Stimulated activated CD4-positive, alpha-beta T cell treated with anti-CD3 and anti-CD28 coated beads, Interleukin-15, amount 100 ng/mL, for 24 hours (primary cell): ENCODE measurements at places on chromosomes 16 and 17.

DNA sequence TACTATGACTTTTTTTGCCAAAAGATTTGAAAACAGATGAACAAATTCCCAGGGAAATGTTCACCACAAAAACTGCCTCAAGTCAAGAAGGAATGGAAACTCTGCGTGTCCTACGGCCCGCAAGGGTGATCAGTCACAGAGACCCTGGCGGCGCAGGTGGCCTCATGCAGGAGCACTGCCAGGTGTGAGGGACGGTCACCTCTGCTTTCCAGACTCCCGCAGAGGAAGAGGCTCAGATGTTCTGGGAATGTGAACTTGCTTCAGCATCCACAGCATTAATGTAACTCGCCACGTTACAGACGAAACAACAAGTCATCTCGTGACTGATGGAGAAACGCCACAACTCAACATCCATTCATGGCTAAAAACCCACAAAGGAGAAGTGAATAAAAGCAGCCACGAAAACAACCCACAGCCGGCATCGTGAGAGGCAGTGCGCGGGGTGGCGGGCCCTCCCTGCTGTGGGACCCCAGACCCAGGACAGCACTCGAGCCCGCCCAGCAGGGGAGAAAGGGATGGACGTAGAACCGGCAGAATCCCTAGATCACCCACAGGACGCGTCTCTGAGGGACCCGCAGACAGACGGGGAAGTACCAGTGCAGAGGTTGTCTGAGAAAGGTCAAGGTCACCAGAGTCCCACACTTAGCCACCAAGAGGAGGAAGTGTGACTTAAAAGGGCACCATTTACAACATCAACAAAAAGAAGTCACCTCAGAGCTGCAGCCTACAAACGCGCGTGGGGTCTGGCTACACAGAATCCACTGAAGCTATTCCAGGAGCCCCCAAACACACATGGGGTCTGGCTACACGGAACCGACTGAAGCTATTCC lies 76.9 kb upstream of the GNG13 start:
- no peak for DNase-seq

GRCh38 chr17:7281074-7281952 lies at the start of gene SLC2A4:
Gene SLC2A4, plus strand, starts transcription at chr17:7281718. Its CDS starts 217 bp downstream, at chr17:7281935.
- DNase-seq, result peak; percentile 97

DNA sequence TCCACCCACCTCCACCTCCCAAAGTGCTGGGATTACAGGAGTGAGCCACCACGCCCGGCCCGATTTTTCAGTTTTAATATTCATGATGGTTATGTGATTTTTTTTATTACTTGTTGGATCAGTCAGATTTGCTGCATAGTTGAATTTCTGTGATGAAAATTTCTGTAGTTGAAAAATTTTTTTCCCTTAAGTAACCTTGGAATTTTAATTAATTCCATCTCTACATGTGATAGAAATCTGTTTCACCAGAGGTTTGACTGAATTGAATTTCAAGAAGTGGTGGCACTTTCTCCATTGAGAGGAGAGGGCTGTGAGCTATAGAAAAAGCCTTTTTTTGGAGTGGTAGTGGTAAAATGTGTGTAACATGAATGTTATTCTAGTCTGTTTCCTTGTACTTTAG lies 24.7 kb downstream of the WIPF2 start:
- no peak for DNase-seq

GRCh38 chr17:69401251-69401650 lies 13.2 kb upstream of the MAP2K6 start:
- DNase-seq, result no peak

- DNase-seq, result no peak
These were observed 22.7 kb downstream of the RNF43 start for GRCh38 chr17:58394534-58395223.

DNA sequence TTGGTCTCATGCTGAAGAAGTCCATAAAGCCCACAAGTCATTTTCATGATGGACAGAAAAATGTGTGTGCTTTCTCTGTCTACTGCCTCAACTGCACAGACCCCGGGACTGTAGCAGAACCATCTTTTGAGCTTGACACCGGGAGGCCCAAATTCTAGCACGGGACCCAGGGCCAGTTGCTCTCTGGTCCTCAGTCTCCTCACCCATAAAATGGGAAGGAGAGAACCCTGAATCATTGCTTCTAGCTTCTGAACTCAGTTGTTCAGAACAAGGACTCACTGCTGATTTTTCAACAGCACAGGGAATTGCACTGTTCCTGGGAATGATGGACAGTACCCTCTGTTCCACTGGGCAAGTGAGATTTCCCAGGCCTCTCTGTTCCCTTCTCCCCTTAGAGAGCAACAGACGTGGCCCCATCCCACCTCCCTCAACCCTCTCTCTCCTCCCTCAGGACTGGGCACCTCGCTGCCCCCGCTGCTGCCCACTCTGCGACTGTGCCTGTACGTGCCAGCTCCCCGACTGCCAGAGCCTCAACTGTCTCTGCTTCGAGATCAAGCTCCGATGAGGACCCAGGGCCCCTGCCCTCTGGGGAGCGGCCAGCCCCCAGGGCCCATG lies 2.2 kb upstream of the ALDOA start:
- DNase-seq, result no peak
